ENCODE measurements at places on chromosomes 16 and 17.

DNA sequence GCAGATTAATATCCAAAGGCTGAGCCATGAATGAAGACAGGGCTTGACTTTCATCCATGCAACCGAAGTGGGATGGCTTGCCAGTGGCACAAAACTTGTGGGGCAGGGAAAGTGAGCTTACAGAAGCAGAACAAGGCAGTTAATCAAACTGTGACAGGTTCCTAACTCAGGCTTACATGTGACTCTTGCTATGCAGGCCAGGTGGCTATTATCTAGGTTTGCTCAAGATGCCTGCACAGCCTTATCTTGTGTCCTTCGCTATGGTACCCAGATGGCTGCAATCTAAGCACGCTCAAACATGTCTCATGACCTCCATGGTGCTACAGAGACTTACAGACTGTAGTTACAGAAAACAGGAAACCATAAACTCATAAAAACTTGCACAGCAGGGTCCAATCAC, 8.6 kb upstream of the DNAH9 start:
- no peak for DNase-seq

GRCh38 chr17:77375917-77376651, 235.3 kb downstream of the SEC14L1 start:
- no peak for DNase-seq

- peak; percentile 53 for DNase-seq
Measured at GRCh38 chr16:12819126-12820117, 15.7 kb upstream of the CPPED1 start.

DNA sequence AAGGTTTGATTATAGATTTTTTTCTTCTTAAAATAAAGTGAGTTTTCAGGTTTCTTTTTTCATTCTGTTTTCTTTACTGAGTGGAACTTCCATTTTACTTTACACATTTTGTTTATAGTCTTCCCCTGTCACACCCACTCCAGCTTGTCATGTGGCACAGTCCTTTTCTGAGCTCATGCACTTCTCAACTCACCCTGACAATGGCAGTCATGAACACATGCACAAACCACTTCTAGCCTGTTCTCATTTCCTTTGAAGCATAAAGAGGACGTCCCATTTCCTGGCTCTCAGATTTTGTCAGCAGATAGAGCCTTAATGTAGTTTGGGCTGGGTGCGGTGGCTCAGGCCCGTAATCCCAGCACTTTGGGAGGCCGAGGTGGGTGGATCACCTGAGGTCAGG, 168.0 kb downstream of the AHSP start:
- peak; percentile 38 for DNase-seq

DNA sequence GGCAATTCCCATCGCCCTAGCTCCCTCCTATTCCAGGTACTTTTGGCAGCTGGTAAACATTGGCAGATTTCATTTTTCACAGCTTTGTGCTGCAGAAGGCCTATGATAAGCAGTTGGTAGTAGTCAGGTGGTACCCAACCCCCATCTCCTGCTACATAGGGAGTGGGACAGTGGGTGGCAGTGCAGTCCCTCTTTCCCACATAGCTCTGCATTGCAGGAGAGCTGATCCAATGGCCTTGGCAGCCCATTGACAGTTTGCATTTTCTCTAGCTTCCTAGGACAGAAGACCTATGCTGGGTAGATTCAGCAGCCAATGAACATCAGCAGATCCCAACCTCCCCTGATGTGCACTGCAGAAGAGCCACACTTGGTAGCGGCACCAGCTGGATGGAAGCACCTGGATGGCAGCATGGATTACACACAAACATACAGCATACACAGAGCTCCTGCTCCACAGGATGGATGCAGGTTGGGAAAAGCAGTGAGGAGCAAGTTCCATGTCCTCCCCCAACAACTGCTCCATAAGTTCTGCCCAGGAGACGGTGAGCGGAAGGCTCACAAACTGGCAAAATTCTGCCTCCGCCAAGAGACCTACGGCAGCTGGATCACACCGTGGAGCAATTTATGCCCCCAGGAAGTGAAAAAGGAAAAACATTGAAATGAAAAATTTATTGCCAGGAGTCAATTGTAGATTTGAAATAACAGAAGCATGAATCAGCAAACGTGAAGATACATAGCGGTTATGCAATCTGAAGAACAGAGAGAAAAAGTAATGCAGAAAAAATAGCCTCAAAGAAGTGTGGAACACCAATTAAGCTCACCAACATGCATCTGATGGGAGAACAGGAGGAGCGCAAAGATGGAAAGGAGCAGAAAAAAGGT, 95.7 kb downstream of the CACNG1 start:
- DNase-seq = no peak

GRCh38 chr17:52202520-52203080, 44.1 kb upstream of the CA10 start:
- no peak for DNase-seq

GRCh38 chr16:53085931-53086421, 31.2 kb downstream of the CHD9 start:
- no peak for DNase-seq

DNA sequence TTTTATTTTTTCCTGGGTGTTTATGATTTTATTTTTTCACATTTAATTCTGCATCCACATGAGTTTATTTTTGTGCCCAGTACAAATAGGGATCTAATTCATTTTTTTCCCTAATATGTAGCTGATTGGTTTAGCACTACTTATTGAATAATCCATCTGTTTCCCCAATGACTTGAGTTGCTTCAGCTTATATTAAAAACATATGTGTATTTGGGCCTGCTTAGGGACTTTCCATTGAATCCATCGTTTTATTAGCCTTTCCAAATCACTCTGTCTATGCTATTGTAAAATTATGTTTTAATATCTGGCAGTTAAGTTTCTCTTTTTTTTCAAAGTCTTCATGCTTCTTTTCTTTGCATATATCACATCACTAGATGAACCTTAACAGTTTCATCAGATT, 42.2 kb downstream of the WWP2 start:
- DNase-seq = no peak

- DNase-seq = no peak
Measured at GRCh38 chr17:50101346-50102163, 6.4 kb downstream of the PDK2 start.

Measured in activated CD8-positive, alpha-beta memory T cell treated with anti-CD3 and anti-CD28 coated beads for 4 hours (primary cell).